ENCODE measurements at places on chromosomes 2 and 18. TPM values are rescaled to one million over a fixed set of nuclear protein-coding genes. Genes with fewer than 3 reads are reported as not detected.

- no peak for DNase-seq
Measured at GRCh38 chr2:52312486-52312885, 1280.6 kb upstream of the NRXN1 start.

SH2D6 gene
- polyA plus RNA-seq: 0.68 TPM

- no peak for DNase-seq
Measured at GRCh38 chr18:9552191-9552590, 62.2 kb downstream of the PPP4R1 start.

- DNase-seq: no peak
Measured at GRCh38 chr2:138454761-138455160, 46.8 kb upstream of the SPOPL start.

DNA sequence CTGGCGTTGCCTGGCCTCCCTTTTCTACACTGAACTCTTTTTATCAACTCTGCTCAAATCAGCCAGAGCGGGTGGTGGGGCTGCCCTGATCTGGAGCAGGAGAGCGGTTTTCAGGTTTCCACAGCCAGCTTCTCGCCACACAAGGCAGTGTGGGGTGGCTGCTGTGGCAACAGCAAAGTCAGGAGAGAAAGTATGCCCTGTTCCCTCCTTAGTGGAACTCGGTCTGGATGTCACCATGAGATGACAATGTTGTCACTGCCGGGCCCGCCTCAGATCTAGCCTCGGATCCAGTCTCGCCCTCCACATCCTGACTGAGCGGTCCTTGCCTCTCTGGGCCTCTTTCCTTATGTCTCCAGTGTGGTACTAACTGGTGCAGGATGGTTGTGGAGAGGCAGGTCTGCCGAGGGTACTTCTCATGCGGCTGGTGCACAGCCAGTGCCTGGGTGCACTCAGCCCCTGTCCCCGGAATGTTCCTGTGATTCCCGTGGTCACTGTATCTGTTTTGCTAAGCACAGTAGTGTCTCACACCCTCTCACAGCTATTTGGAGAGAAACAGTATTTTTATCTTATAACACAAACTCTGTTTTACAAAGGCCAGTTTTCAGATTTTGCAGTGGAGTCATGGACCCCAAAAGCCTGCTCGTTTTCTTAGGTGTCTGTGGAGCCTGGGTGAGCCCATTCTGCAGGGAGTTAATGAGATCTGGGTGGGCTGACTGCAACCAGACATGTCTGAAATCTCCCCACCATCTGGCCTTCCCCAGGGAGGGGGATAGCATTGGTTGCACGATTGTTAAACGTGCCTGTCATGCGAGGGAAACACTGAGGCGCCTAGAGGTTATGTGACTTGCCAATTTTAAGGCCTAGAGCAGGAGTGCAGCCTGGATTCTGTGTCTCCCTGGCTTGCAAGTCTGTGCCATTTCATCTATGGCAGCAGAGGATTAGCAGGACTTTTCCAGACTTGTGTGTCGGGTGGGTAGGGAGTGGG is 261.1 kb upstream of the AGAP1 start:
- DNase-seq: no peak

DNA sequence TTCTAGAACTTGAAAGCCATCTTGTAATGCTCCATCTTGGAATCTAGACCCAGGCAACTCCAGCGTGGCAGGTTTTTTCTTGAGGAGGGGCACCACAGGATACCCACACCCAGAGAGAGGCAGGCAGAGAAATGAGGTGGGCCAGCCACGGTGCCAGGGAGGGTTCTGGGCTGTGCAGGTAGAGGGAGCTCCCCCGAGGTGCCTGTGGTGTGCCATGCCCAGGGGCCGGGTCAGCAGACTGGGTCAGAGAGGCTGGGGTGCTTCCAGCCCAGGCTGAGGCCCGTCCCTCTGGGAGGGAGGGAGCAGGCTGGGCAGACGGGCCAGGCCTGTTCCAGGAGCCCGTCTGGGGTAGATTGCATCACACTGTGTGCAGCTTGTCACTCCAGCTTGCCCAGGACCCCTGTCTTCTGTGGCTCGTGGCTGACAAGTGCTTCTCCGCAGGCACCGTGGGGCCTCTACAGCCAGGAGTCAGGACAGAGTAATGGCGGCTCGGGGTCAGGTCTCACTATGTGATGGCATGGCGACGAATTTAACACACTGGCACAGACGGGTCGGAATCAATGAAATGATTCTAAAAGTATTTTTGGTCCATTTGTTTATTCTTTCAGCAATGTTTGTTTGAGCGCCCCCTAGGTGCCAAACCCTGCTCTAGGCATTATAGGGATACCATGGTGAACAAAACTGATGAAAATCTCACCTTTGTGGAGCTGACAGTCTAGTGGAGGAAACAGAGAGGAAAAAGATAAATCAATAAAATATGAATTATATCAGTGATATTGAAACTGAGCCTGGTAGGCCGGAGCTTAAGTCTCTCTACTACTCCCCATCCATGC is 144.0 kb downstream of the ACOXL start:
- no peak for DNase-seq

DNA sequence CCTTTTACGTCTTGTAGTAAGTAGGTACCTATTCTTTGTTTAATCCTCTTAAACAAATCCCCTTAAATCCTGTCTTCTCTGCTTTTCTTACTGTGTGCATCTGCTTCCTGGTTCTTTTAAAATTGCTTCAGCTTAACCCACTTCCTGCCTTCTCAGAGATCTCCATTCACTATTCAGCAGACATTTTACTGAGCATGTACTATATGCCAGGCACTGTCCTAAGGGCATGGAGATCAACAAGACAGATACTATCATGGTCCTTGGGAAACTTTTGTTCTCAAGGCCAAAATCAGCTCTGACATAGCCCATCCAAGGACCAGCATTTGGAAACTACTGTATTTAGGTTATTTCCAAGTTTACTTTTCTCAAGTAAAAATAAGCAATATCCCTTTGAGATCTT is 227.5 kb downstream of the TPGS2 start:
- DNase-seq: no peak

EPB41L3 gene
- 42.0 TPM for polyA plus RNA-seq

ACMSD gene
- polyA plus RNA-seq: 40.9 TPM

GRCh38 chr18:58228762-58229161 is 184.7 kb downstream of the NEDD4L start:
- no peak for DNase-seq

DNA sequence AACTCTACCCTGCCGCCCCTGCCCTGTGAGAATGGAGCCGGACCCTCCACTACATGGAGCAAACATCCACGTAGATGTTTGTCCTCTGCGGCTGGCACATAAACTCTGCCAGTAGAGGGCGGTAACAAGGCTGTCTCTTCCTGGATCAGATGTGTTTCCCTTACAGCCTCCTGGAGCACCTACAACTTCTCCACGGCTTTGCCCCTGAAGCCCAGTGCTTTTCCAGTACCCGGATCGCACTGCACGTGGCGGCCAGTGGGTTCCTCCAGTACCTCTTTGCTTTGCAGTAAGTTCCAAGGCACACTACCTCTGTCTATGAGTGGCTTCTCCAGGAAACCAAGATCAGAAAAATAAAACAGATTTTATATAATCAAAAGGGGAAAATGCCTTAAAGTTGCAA is 651.3 kb downstream of the DCDC2C start:
- DNase-seq: no peak

TNFRSF11A gene
- 2.4 TPM for polyA plus RNA-seq

CREG2 gene
- 0.49 TPM for polyA plus RNA-seq

DNA sequence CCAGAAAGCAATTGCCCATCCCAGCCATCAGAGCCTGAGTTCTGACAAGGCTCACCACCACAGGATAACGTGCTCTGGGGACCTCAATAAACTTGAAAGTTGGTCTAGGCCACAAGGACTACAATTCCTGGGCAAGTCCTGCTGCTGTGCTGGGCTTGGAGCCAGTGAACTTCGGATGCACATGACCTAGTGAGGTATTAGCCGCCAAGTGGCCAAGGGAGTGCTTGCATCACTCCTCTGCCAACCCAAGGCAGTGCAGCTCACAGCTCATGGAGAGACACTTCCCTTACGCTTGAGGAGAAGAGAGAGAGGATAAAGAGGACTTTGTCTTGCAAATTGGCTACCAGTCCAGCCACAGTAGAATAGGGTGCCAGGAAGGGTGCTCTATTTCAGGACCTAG is 219.6 kb downstream of the MBD2 start:
- DNase-seq: no peak

GRCh38 chr2:65300134-65300760 is 72.6 kb downstream of the ACTR2 start:
- no peak for DNase-seq

DNA sequence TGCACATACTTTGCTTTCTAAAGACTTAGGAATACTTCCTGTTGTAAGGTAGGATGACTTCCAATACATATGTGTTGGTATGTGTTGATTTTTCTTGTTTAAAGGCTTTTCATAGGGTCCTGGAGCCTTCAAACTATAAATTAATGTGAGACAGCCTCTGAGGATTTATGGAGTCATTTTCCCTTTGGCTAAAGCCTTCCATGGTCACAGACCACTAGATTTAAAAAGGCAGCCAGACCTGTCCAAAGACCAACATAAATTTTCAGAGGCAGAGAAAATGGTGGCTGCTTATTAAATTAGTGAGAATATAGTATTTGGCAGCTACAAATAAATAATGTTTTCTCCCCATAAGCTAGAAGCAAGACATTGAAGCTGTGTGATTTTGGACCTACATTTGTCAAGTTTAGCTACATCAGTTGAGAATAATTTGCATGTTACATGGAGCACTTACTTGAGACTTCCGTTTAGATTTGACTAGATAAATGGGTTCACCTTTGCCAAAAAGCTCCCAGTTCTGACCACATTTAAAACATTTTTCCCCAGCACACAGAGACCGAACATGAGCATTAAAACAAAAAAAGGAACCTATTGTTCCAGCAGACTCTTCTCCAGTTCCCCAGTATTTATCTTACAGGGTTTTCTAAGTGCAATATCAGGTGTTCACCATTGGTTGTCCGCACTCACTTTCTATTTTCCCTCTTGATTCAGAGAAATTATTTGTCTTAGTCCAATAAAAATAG is 402.9 kb downstream of the PARD3B start:
- DNase-seq: no peak

DNA sequence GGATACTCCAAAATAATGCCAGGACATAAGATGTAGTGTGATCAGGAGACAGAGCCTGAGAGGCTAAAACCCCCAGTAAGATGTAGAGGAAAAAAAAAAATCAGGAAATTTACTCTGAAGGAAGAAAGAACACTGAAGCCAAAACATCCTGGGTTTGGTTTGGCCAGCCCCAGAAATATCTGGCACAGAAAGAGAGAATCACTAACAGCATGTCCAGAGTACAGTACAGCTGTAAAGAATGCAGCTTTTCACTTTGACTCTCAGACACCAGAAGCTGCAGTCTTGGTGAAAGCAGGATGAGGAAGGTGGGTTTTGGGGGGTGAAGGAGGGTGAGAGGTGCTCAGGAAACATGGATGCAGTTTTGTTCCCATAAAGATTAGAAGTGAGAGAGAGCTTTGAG is 1577.7 kb upstream of the ACVR2A start:
- no peak for DNase-seq

DNA sequence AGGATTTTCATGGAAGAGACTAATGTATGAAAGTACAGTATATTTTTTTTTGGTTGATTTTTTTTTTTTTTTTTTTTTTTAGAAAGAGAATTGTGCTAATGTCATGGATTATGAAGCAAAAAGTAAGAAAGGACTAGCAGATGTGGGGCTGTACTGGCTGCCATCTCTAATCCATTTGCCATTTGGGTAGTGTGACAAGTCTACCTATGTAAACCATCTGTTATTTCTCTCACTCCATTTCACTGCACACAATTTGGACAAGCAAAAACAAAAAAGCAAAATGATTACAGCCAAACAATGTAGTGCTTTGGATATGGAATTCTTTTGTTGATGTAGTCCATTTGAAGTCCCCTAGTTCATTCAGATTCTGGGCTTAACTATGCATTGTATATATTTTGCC is 1355.4 kb downstream of the LRP1B start:
- DNase-seq: no peak

SLC8A1 gene
- polyA plus RNA-seq: 76.7 TPM

DNA sequence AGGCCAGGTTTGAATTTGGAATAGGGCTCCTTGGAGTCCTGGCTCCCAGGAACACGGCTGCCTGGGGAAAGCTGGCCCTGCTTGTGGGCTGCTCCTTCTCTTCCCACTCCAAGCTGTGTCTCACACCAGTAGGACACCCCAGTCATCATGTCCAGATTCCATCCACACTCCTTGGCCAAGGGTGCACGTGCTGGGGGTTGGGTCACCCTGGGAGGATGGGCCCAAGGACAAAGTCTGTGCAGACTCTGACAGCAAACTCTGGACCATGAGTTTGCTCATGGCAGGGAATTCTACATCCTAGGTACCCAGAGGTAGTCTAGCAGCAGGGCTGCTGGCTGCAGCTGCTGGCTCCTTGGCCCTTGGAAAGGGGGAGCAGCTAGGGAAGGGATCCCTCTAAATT is 102.4 kb upstream of the EPAS1 start:
- DNase-seq: no peak

- no peak for DNase-seq
Measured at GRCh38 chr2:26453421-26454329, 24.2 kb downstream of the OTOF start.

CLEC4F gene
- polyA plus RNA-seq: 0.07 TPM

Measured in left renal pelvis (tissue), 4 donors.